Left ventricle myocardium superior (tissue), 1 donor: ENCODE measurements at places on chromosomes 5 and 9. TPM values are rescaled to one million over a fixed set of nuclear protein-coding genes. Genes with fewer than 3 reads are reported as not detected.
A peak's percentile ranks its signal among the peaks of the same experiment; 100 is the strongest.

The IL5 gene
- not detected for total RNA-seq

The NR5A1 gene
- not detected for total RNA-seq

DNA sequence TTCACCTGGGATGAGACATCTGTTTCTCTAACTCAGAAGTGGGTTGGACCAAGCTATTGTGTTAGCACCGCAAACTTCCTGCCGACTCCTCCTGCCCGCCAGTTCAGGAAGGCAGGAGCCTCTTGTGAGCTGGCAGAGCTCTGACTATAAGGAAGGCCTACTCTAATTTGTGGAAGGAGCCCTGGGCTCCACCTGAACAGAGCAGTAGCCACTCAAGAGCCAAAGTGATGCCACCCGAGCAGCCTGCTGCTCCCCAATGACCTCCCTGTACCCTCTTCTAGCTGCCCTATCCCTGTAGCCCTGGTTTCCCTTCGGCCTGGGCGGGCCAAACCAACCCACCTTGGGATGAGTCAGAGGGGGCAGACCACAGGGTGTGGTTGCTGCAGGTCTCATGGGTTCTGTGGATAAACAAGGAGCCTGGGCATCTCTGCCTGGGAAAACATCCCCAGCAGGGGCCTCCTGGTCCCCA is 81.6 kb downstream of the PSD2 start:
- DNase-seq = no peak

- peak; percentile 71 for DNase-seq
Observed at GRCh38 chr5:1131191-1131621, 19.3 kb upstream of the SLC12A7 start.

The PIP5KL1 gene
- total RNA-seq = not detected

GRCh38 chr5:73763300-73764032 is 137.5 kb downstream of the ARHGEF28 start:
- no peak for DNase-seq

DNA sequence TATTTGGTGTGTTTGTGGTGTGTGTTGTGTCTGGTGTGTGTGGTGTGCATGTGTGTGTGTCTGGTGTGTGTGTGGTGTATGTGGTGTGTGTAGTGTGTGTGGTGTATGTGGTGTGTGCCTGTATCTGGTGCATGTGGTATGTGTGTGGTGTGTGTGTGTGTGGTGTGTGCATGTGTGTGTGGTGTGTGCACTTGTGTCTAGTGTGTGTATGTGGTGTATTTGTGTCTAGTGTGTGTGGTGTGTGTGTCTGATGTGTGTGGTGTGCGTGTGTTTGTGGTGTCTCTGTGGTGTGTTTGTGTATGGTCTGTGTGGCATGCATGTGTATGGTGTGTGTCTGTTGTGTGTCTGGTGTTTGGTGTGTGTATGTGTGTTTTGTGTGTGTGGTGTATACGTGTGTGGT is 71.1 kb downstream of the CACNA1B start:
- no peak for DNase-seq

- DNase-seq = peak; percentile 35
Observed at GRCh38 chr5:58156973-58157701, 302.7 kb downstream of the PLK2 start.

DNA sequence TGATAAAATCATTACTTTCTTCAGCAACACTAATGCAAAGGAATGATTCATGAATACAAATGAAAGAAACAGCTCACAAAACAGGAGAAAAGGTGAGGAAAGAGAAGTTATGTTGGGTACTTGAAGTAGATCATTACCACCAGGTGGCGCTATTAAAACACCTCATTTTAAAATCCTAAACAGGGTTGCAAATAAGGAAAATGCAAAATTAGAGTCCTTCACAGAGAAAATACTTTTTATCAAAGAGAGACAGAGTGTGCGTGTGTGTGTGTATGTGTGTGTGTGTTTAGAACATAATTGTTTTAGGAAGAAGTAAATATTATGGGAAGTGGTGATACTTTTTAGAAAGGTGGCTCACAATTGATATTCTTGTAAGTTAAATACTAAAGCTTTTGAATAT is 49.5 kb upstream of the CD180 start:
- no peak for DNase-seq

DNA sequence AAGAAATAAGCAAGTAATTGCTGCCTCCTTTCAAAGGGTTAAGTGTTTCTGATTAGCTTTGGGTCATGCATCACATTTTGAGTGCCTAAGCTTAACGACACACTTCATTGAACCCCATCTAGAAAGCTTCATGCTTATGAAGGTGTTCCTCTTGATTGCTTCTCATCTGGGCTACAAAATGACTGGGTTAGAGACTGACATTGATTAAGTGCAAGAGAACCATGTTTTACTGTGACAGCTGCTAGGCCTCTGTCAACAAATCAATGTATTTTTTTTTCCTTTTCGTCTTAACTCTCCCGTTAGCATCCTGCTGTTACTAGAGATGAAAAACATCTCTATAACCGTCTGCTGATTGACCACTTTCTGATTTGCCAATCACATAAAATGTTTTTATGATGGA is 725.0 kb downstream of the TLE1 start:
- no peak for DNase-seq

DNA sequence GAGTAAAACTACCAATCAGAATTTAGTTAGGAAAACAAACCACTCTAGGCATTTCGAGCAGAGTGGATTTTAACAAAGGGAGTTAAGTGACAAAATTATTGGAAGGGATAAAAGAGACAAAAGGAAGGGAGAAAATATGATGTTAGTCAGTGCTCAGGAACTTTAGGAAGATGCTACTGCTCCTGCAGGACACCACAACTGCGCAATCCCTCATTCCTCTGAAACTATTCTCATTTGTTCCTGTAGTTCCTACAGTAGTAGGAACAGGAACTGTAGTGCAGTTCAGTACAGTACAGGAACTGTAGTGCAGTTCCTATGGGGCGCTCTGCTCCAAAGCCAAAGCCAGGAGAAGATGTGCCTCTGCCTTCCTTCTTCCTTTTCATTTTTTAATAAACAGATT is 29.9 kb upstream of the MEGF10 start:
- DNase-seq = no peak

- DNase-seq = no peak
Observed at GRCh38 chr9:122819326-122819725, 9.1 kb downstream of the PDCL start.

The AGXT2 gene
- not detected for total RNA-seq

DNA sequence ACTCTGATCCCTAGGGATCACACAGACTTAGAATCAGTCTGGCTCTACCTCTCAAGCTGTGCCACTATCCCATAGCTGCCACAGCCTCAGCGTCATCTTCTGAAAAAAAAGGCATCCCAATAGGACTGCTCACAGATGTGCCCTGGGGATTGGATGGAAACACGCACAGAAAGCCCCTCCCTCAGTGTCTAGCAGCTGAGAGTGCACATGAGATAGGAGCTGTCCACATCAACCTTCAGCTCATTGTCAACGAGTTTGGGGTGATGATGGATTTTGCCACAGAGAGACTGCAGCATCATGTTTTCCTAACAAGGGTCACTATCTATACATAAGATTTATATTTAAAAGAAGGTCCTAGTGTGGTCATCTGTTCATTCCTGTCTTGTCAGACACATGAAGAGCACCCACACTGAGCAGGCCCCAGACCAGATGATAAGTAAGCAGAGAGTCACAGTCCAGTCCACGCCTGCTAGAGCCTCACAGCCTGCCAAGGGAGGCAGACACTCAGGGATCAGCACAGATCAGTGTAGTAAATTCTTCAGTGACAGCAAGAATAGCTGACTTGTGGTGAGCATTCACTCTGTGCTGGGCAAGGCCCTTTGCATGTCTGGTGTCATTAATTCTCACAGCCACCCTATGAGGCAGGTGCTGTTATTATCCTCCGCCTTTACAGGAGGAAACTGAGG is 25.8 kb downstream of the AFAP1L1 start:
- DNase-seq = peak; percentile 62

GRCh38 chr5:171499611-171500010 is 80.2 kb downstream of the FGF18 start:
- no peak for DNase-seq

DNA sequence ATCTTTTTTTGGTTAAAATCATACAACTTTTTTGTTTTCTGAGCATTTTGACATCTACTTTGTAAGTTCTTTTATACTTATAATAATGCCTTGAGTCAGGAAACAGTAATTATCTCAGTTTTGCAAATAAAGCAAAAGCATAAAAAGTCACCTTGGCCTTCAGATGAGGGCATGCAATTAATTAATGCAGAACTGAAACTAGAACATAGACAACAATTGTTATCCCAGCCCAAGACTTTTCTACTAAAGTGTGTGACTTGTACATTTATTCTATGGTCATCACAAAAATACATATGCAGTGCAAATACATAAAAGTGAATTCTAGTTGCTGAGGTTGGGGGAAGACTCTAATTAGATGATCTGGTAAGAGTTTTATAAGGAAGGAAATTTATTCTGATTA is 179.9 kb downstream of the ST8SIA4 start:
- DNase-seq = no peak

- DNase-seq = no peak
Observed at GRCh38 chr5:69497006-69497520, 4.5 kb downstream of the OCLN start.

GRCh38 chr9:19020886-19021455 is 12.0 kb downstream of the SAXO1 start:
- no peak for DNase-seq

The N4BP3 gene
- total RNA-seq = 2.7 TPM

- DNase-seq = no peak
Observed at GRCh38 chr5:7793895-7794294, 57.0 kb downstream of the CFAP90 start.

DNA sequence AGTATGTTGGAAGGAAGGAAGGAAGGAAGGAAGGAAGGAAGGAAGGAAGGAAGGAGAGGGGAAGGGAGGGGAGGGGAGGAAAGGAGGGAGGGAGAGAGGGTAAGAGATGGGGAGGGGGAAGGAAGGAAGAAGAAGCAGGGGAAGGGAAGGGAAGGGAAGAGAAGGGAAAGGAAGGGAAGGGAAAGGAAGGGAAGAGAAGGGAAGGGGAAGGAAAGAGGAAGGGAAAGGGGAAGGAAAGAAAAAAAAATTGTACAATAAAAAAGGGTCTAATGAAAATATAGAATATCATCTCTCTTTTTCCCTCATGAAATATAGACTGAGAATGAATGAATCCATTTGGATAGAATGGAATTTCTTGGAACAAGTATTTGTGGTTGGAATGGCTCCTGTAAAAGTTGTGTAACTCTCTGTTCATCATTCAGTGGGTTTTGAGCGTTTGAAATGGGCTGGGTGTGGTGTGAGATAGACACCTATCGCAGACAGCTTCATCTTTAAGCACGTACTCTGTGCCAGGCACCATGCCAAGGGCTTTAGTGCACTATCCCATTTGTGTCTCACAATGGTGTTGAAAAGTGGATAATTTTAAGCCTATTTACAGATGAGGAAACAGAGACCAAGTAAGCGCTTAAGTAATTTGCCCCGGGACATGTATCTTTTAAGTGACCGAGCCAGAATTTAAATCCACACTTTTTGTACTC is 11.6 kb upstream of the PAPPA start:
- no peak for DNase-seq
